Mucosa of descending colon (tissue), 3 donors: ENCODE measurements at places on chromosomes 13 and 19. TPM values are rescaled to one million over a fixed set of nuclear protein-coding genes. Genes with fewer than 3 reads are reported as not detected.

The ZNF101 gene
- total RNA-seq: 14.6 TPM

The MCF2L gene
- 109 TPM for total RNA-seq

The MBD3L2 gene
- not detected for total RNA-seq

The LILRA1 gene
- total RNA-seq: 0.49 TPM

The FUT6 gene
- total RNA-seq: 44.4 TPM

The TEX30 gene
- 3.7 TPM for total RNA-seq

The ARGLU1 gene
- 84.8 TPM for total RNA-seq

The KLK12 gene
- 1.0 TPM for total RNA-seq

The TMEM86B gene
- 3.7 TPM for total RNA-seq

The ZNF844 gene
- 15.2 TPM for total RNA-seq

The CATSPERD gene
- not detected for total RNA-seq

The TYROBP gene
- 50.2 TPM for total RNA-seq

The NDUFA13 gene
- 347 TPM for total RNA-seq

The N4BP2L1 gene
- 11.6 TPM for total RNA-seq
